ENCODE measurements at places on chromosomes 12 and 14.

- no peak for DNase-seq
Observed at GRCh38 chr12:131994589-131994988, 44.8 kb downstream of the EP400 start.

DNA sequence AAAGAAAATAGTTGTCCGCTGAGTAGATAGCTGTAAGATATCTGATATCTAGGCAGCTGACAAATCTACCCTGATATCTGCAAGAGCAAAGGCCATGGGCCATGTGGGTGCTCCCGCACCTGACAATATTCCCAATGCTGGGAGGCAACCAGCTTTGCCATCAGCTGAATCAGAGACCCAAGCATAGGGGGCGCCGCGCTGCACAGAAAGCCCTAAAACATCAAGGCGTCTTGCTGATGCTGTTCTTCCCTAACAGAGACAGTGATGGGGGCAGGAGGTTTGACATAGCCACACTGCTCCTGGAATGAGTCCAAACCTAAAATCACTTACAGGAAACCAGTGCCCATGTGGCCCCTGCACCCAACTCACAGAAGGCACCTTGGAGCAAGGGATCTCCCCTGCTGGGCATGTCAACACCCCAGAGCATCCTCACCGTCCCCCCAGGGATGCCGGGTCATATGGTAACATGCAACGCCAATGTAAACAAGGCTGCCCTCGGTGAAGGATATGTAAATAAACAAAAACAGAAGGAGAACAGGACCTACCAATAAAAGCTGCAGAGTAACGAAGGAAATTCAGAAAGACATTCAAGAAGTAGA lies 199.5 kb downstream of the TMEM132D start:
- no peak for DNase-seq

GRCh38 chr14:74161526-74162158 lies 76.9 kb downstream of the LIN52 start:
- DNase-seq = no peak

DNA sequence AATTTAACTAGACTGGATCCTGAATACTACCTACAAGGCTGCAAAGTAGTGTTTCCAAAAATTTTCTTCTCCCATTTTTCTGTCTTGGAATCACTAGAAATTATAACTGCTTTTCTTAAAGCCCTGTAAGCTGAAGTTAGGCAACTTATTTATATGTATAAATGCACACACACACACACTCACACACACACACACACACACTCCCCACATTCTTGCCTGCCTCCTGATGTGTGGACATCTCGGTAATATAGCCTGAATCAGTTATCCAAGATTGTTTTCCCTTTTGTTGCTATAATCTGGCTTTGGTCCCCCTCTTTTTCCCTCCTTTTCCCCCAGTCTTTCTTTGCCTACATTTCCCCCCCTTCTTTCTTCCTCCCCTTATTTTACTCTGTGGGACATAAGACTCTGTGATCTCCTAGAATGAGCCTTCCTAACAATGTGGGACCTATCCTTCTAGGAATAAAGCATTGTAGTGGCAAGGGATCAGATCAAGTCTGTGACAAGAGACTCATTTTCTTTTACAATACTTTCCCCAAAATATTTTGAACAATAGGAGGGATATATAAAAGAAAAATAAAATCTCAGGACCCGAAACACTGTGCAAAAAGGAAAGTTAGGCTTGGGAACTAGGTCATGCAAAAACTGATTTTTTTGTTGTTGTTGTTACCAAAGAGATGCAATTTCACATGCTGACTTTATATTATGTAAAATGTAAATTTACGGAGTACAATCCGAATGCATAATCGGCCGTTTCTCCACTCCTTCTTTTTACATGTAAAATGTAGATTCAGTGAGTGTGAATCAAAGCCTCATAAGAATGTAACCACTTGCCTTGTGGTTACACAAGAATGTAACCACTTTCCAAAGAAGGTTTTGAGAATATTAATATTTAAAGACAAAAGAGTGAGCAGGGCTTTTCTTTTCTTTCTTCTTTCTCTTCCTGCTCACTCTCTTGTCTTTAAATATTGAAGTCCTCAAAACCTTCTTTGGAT lies 26.3 kb upstream of the CD69 start:
- DNase-seq = no peak

DNA sequence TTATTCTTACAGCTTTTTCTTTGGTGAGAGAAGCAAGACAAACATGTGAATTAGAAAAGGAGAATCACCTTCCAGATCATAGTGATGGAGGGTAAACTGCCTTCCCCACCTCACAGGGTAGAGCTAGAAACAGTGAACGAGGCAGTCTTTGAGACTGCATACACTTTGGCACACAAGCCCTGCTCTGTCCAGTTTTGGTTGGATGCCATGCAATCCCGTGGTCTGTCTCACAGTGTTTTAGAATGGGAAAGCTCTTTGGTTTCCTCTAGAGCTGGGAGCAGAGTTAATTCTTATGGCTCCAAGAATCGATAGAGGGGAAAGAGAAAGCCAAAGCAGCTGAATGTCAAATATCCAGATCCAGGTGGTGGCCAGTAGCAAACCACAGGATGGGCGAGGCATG lies 21.9 kb downstream of the TDP1 start:
- DNase-seq = peak; percentile 80

- DNase-seq = no peak
Observed at GRCh38 chr12:2806700-2807099, 5.8 kb upstream of the ITFG2 start.
